NCI-H82 (cell line): ENCODE measurements at places on chromosomes 7 and 10.

DNA sequence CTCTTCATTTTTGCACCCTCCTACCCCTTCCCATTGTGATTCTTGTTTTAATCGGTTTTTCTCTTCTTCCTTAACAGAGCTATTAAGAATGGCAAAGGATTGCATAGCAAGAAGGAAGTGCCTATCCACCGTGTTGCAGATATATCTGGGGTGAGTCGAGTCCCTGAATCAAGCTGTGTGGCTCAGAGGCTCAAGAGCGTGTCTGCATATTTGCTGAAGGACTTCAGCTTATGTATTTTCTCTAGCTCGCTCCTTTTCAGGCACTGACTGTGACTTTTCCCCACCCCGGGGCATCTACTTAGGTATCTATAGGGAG lies 126.6 kb downstream of the LRRC4 start:
- DNase-seq, result peak; percentile 81

- DNase-seq, result no peak
Observed at GRCh38 chr10:52368725-52369124, 54.6 kb downstream of the DKK1 start.

DNA sequence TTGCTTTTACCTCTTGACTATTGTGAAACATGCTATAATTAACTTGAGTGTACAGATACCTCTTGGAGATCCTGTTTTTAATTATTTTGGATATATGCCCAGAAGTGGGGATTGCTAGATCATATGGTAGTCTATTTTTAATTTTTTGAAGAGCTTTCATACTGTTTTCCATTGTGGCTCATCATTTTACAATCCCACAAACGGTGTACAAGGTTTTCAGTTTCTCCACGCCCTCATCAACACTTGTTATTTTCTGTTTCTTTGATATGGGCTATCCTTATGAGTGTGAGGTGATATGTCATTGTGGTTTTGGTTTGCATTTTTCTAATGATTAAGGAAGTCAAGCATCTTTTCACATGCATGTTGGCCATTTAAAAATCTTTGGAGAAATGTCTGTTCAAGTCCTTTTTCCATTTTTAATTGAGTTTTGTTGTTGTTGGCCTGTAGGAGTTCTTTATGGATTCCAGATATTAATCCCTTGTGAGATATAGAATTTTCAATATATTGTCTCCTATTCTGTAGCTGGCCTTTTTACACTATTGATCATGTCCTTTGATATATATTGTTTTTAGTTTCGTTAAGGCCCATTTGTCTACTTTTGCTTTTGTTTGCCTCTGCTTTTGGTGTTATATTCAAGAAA lies 7.5 kb downstream of the AGK start:
- DNase-seq, result no peak

DNA sequence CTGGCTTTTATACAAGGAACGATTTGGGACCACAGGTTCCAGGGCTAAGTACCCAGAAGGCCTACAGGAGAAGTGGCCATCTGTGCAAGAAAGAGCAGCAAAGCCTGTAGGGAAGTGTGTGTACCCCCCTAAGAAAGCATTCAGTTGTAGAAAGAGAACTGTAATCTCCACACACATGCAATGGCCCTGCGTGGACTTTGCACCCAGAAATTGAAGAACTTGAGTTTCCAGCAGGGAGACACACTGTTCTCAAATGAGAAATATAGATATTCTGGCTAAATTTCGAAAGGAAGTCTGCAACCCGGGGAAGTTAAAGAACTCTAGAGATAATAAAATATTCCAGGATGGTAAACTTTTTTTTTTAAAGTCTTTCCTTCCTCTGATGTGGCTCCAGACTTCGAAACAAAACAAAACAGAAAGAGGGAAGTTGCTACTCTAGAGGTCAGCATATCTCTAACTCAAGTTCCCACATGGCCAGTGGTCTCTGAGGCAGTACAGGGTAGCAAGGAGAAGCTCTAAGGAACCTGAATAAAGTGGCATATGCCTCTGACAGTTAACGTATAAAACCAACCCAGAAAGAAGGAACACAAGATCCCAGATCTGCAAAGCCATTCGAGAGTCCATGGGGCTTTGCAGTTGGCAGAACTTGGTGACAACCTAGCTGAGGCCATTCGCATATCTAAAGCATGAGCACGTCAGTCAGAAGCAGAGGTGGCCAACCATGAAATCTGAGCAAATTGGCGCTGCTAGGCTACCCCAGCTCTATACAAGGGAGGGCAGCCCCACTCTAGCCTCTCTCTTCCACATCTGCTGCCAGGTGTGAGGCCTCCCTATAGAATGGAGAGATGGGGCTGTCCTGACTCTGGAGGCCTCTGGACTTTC lies 56.6 kb downstream of the ELMO1 start:
- no peak for DNase-seq

- DNase-seq, result peak; percentile 57
Observed at GRCh38 chr7:6092953-6093354, 61.8 kb downstream of the ANKRD61 start.
